ENCODE measurements at places on chromosomes 1 and 21. TPM values are rescaled to one million over a fixed set of nuclear protein-coding genes. Genes with fewer than 3 reads are reported as not detected.

The HAO2 gene
- total RNA-seq = not detected

The METTL18 gene
- total RNA-seq = 6.7 TPM

GRCh38 chr21:41792711-41793110 is 25.9 kb upstream of the RIPK4 start:
- no peak for DNase-seq

DNA sequence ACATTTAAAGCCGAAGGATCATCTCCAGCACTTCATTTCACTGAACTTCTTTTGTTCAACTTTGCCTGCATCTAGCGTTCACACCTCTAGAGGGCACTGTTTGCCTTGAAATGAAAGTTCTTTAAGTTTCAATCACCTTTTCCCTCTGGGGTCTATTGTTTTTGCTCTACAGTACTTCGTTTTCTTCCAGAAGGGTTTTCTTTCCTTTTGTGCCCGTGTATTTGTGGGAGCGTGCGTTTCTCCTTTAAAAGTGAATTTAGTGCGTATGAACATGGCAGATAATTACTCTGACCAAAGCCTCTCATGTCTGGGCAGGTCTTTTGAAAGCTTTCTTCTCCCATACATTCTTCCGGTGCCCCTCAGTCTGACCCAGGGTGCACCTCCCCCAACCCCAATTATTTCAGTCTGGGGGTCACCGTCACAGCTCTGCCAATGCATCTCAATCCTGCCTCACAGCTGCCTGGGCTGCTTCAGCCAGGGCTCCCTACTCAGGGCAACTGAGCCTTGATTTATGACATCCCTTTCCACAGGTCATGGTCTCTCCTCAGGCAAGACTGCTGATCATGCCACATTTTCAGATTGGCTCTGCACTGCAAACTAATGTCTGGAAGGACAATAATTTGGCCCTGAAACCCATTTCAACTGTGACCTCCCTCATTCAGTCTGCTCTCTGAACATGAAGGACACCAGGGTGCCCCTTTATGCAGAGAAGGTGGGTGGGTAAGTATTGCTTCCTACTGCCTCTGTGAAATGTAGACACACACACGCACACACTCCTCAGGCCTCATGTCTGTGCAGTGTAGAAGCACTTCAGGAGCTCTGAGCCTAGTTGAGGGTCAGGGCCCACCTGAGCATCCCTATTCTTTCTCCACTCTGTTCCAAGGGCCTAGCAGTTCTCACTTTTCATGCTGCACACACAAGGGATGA is 88.6 kb downstream of the NUF2 start:
- DNase-seq = no peak

GRCh38 chr21:39938086-39938625 is 70.9 kb downstream of the PCP4 start:
- DNase-seq = no peak

DNA sequence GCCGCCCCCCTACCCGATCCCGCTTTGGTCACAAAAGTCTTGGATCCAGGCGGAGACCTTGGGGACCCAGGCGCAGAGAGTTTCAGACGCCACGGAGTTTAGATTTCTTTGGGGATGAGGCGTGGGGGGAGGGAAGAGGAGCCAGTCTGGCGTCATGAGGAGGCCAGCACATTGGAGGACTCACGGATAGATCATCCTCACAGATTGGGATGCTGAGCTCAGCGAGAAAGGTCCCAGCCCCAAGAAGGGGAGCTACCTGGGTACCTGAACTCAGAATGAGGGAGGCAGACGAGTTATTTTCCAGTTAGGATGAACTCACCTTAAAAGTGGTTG is 393 bp downstream of the ELAPOR1 start:
- DNase-seq = no peak

All from right cardiac atrium (tissue), 5 donors.